ENCODE measurements at places on chromosomes 13 and 19. TPM values are rescaled to one million over a fixed set of nuclear protein-coding genes. Genes with fewer than 3 reads are reported as not detected.

KLK11 gene
- not detected for polyA plus RNA-seq

EPS8L1 gene
- polyA plus RNA-seq: 0.72 TPM

GPALPP1 gene
- polyA plus RNA-seq: 24.1 TPM

GFY gene
- polyA plus RNA-seq: not detected

TMEM221 gene
- polyA plus RNA-seq: not detected

SYCN gene
- not detected for polyA plus RNA-seq

APLP1 gene
- polyA plus RNA-seq: not detected

ETV2 gene
- polyA plus RNA-seq: 0.20 TPM

CPB2 gene
- not detected for polyA plus RNA-seq

ZNF667 gene
- 2.8 TPM for polyA plus RNA-seq

ZNF439 gene
- 19.7 TPM for polyA plus RNA-seq

FAM216B gene
- polyA plus RNA-seq: not detected

TMEM59L gene
- polyA plus RNA-seq: not detected

CDX2 gene
- polyA plus RNA-seq: not detected

FCER2 gene
- polyA plus RNA-seq: 497 TPM

MCF2L gene
- 3.7 TPM for polyA plus RNA-seq

PRODH2 gene
- not detected for polyA plus RNA-seq

ZNF564 gene
- 3.2 TPM for polyA plus RNA-seq

NLRP7 gene
- polyA plus RNA-seq: 0.07 TPM

IFT88 gene
- polyA plus RNA-seq: 9.3 TPM

SLC25A41 gene
- 0.48 TPM for polyA plus RNA-seq

KLK4 gene
- not detected for polyA plus RNA-seq

MIDN gene
- 156 TPM for polyA plus RNA-seq

PLK5 gene
- not detected for polyA plus RNA-seq

CCL25 gene
- 0.28 TPM for polyA plus RNA-seq

FPR3 gene
- polyA plus RNA-seq: not detected

C19orf33 gene
- not detected for polyA plus RNA-seq

CALR3 gene
- polyA plus RNA-seq: not detected

CABP5 gene
- polyA plus RNA-seq: not detected

SOX21 gene
- polyA plus RNA-seq: not detected

ERFL gene
- 5.1 TPM for polyA plus RNA-seq

ZNF814 gene
- polyA plus RNA-seq: 27.7 TPM

PSG1 gene
- polyA plus RNA-seq: not detected

TEX30 gene
- polyA plus RNA-seq: 4.3 TPM

ZNF714 gene
- polyA plus RNA-seq: 4.4 TPM

OVOL3 gene
- not detected for polyA plus RNA-seq

SIGLEC11 gene
- polyA plus RNA-seq: 0.09 TPM

MBD3L3 gene
- not detected for polyA plus RNA-seq

COMP gene
- 0.48 TPM for polyA plus RNA-seq

IZUMO2 gene
- polyA plus RNA-seq: not detected

PBX4 gene
- polyA plus RNA-seq: 11.7 TPM

GIPC3 gene
- 0.39 TPM for polyA plus RNA-seq

LGALS14 gene
- not detected for polyA plus RNA-seq

CYP4F2 gene
- not detected for polyA plus RNA-seq

FOXO1 gene
- 22.8 TPM for polyA plus RNA-seq

CGB1 gene
- not detected for polyA plus RNA-seq

SLC10A2 gene
- polyA plus RNA-seq: not detected

TMEM255B gene
- polyA plus RNA-seq: 0.63 TPM

ACP7 gene
- not detected for polyA plus RNA-seq
